Neural crest cell (in vitro differentiated cells): ENCODE measurements at places on chromosomes 16 and 17. TPM values are rescaled to one million over a fixed set of nuclear protein-coding genes. Genes with fewer than 3 reads are reported as not detected.
A peak's percentile ranks its signal among the peaks of the same experiment; 100 is the strongest.

DNA sequence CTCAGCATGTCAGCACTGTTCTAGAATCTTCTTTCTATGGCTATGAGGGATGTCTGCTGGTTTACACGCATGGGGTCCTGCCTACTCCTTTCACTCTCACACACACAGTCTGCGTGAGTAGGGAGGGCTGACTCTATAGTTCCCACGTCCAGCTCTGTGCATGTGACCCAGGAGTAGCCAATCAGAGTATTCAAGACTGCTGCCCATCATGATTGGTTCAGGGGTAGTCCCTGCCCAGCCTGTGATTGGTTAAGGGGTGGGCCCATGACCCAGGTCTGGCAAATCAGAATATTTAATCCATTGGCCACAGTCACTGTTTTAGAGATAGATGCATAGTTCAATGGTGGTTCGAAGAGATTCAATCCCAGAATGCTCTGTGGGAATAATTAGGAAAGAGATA lies 151.3 kb upstream of the IRX3 start:
- H3K36me3 ChIP-seq, result no peaks in the 10 kb centered on the region
- H3K27ac ChIP-seq, result no peak overlapping the region
- no peak overlapping the region for H3K4me3 ChIP-seq
- peaks cover 3% of the 10 kb centered on the region for H3K4me1 ChIP-seq
- peaks cover 23% of the 10 kb centered on the region for H3K27me3 ChIP-seq
- DNase-seq, result no peak

DNA sequence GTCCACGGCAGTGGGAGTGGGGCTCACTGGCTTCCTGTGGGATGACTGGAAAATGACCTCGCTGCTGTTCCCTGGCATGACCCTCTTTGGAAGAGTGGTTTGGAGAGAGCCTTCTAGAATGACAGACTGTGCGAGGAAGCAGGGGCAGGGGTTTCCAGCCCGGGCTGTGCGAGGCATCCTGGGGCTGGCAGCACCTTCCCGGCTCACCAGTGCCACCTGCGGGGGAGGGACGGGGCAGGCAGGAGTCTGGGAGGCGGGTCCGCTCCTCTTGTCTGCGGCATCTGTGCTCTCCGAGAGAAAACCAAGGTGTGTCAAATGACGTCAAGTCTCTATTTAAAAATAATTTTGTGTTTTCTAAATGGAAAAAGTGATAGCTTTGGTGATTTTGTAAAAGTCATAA lies 7.8 kb upstream of the RNF213 start:
- H3K4me3 ChIP-seq, result no peak overlapping the region
- H3K4me1 ChIP-seq, result peaks cover under 1% of the 10 kb centered on the region
- DNase-seq, result peak; percentile 38
- H3K27me3 ChIP-seq, result no peaks in the 10 kb centered on the region

- no peaks in the 10 kb centered on the region for H3K36me3 ChIP-seq
- no peak for DNase-seq
- H3K27me3 ChIP-seq, result no peaks in the 10 kb centered on the region
- H3K27ac ChIP-seq, result no peak overlapping the region
- no peak overlapping the region for H3K4me3 ChIP-seq
Observed at GRCh38 chr17:50856431-50856830, 9.7 kb downstream of the TOB1 start.

DNA sequence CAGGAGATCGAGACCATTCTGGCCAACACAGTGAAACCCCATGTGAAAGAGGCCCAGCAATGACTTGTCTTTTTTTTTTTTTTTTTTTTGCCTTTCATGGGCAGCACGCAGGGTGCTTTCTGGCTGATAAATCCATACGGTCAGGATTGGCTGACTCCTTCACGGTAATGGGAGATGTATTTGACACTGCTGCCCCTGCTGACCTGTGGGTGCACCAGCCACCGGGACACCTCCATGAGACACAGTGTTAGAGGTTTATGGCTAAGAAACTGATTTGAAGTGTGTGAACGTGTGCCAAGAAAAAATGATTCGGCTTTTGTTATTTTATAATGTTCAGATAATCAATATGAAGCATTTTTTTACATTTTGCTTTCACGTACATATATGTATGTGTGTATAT lies 48.4 kb downstream of the MAP2K6 start:
- H3K27ac ChIP-seq, result no peak overlapping the region
- no peak for DNase-seq
- no peaks in the 10 kb centered on the region for H3K36me3 ChIP-seq
- no peaks in the 10 kb centered on the region for H3K27me3 ChIP-seq

GRCh38 chr17:18946536-18946935 lies 5.4 kb upstream of the SLC5A10 start:
- no peak overlapping the region for H3K27ac ChIP-seq
- no peak for DNase-seq
- H3K27me3 ChIP-seq, result peaks cover 9% of the 10 kb centered on the region
- no peaks in the 10 kb centered on the region for H3K36me3 ChIP-seq
- H3K4me3 ChIP-seq, result no peak overlapping the region
- H3K4me1 ChIP-seq, result no peaks in the 10 kb centered on the region

DNA sequence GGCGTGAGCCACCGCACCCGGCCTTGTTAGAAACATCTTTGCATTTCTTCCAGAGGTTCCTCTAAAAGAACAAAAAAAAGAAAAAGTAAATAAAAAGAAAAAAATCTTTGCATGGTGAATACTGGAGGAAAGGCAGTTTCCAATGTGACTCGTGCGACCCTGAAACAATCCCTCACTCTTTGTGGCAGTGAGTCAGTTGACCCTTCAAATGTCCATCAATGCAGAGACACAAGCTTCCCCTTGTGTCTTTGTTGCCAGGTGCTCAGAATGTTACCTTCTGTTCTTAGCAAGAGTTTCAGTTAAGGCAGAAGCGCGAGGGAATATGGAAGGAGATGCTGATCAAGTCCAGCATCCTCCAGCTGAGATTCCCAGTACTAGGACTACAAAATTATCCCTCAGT lies 16.4 kb downstream of the CACNG4 start:
- H3K4me3 ChIP-seq, result no peak overlapping the region
- no peak for DNase-seq
- peaks cover 8% of the 10 kb centered on the region for H3K36me3 ChIP-seq
- peaks cover 2% of the 10 kb centered on the region for H3K27me3 ChIP-seq
- H3K4me1 ChIP-seq, result peaks cover 48% of the 10 kb centered on the region

DNA sequence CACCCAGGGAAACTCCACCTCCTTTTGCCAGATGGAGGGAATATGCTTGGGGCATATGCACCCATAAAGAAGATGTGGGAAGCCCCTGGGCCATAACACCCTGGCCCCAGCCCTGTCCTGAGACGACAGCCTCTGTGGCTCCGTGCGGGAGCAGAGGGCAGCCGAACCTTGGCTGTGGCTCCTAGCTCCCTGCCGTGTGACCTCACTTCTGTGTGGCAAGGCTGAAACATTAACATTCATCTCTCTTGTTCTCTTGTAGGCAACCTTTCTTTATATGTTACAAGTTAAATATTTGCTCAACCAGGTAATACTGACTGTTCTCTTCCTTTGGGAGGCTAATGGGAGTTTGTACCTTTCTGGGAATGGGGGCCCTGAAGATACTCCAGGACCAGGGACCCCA lies 17.5 kb downstream of the SLC47A1 start:
- no peak for DNase-seq
- H3K27me3 ChIP-seq, result no peaks in the 10 kb centered on the region
- no peaks in the 10 kb centered on the region for H3K36me3 ChIP-seq
- no peaks in the 10 kb centered on the region for H3K4me1 ChIP-seq
- no peak overlapping the region for H3K27ac ChIP-seq

DNA sequence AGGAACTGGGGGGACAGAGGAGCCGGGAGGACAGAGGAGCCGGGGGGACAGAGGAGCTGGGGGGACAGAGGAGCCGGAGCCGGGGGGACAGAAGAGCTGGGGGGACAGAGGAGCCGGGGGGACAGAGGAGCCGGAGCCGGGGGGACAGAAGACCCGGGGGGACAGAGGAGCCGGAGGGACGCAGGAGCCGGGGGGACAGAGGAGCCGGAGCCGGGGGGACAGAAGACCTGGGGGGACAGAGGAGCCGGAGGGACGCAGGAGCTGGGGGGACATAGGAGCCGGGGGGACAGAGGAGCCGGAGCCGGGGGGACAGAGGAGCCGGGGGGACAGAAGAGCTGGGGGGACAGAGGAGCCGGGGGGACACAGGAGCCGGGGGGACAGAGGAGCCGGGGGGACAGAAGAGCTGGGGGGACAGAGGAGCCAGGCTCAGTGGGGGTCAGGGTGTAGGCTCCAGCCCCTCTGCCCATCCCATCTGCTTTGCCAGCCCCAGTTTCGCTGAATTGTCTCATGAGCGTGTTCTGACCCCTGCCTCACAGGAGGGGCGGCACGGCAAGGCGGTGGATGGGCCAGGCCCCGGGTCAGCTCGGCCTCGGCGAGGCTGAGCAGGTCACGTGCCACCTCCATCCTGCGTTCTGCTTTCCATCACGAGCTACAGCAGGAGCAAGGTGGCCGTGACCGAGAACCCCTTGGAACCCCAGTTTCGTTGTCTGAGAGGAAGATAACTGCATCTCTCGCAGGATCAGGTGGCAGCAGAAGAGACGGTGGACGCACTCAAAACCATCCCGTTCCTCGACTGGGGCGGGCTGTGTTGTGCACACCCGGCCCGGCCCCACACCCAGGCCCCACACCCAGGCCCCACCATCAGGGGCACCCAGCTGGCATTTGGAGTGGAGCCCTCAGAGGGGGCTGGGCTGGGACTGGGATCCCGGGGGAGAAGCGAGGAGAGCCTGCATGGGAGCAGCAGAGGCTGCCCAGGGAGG lies 26.1 kb upstream of the CBFA2T3 start:
- H3K4me1 ChIP-seq, result peaks cover 10% of the 10 kb centered on the region
- H3K27me3 ChIP-seq, result peaks cover 52% of the 10 kb centered on the region
- DNase-seq, result no peak
- H3K27ac ChIP-seq, result no peak overlapping the region

GRCh38 chr17:39671651-39672521 lies 3.6 kb downstream of the PNMT start:
- peak overlapping the region; percentile 1 for H3K27ac ChIP-seq
- peaks cover 42% of the 10 kb centered on the region for H3K27me3 ChIP-seq
- no peaks in the 10 kb centered on the region for H3K36me3 ChIP-seq
- peak; percentile 27 for DNase-seq
- peaks cover 7% of the 10 kb centered on the region for H3K4me1 ChIP-seq

DNA sequence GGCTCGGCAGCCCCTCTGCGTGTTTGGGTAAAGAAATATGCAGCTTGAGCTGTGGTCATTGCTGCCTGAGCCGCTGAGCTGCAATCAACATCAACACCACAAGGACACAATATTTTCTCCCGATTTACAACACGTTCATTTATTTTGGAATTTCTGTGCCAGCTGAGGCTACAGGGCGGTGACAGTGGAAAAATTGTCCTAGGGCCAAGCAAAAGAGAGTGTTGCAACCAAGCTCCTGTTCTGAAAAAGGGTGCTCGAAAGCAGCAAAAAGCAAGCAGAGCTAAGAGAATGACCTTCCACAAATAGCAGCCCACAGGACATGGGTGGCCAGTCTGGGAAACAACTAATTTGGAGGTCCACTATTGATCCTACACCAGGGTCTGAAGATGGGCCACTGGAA lies 35.4 kb upstream of the NOG start:
- H3K36me3 ChIP-seq, result no peaks in the 10 kb centered on the region
- no peaks in the 10 kb centered on the region for H3K4me1 ChIP-seq
- H3K27me3 ChIP-seq, result no peaks in the 10 kb centered on the region
- no peak overlapping the region for H3K4me3 ChIP-seq

DNA sequence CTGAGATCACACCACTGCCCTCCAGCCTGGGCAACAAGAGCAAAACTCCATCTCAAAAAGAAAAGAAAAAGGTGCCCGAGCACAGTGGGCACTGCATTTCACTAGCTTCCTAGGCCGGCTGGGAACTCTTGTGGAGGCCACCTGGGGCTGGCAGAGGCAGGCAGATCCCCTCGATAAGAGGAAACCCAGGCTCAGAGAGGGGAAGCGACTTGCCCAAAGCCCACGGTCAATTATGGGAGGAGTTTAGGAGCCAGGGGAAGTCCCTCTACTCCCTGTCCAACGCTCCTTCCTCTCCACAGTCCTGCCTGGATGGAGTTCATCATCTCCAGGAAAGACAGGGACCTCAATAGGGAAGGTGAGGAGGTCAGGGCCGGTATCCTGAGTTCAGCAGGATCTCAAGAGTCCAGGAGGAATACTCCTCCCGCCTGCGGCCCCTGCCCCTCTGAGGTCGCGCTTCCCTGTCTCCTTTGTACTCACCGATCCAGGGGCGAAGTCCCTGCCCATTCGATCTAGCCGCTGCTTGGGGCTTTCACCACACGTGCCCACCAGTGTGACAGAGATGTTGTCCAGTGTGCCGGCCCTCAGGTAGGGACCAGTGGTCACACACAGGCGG lies 841 bp downstream of the ALOXE3 start:
- H3K27me3 ChIP-seq, result peaks cover 94% of the 10 kb centered on the region
- H3K27ac ChIP-seq, result no peak overlapping the region
- H3K4me1 ChIP-seq, result peaks cover 38% of the 10 kb centered on the region
- peaks cover 15% of the 10 kb centered on the region for H3K36me3 ChIP-seq

- no peak overlapping the region for H3K27ac ChIP-seq
- peak overlapping the region; percentile 74 for H3K4me3 ChIP-seq
- H3K27me3 ChIP-seq, result peaks cover 44% of the 10 kb centered on the region
- H3K4me1 ChIP-seq, result peaks cover 11% of the 10 kb centered on the region
- H3K36me3 ChIP-seq, result no peaks in the 10 kb centered on the region
- no peak for DNase-seq
Observed at GRCh38 chr17:15945527-15946191, 729 bp downstream of the ADORA2B start.

GRCh38 chr17:6551869-6552531 lies 4.4 kb downstream of the PITPNM3 start:
- no peak overlapping the region for H3K27ac ChIP-seq
- no peaks in the 10 kb centered on the region for H3K36me3 ChIP-seq
- no peak for DNase-seq
- peaks cover 18% of the 10 kb centered on the region for H3K4me1 ChIP-seq
- H3K4me3 ChIP-seq, result no peak overlapping the region

- no peak for DNase-seq
- peak overlapping the region; percentile 83 for H3K4me3 ChIP-seq
- peaks cover 3% of the 10 kb centered on the region for H3K4me1 ChIP-seq
- peaks cover 4% of the 10 kb centered on the region for H3K36me3 ChIP-seq
Observed at GRCh38 chr16:31487071-31487719, 4.3 kb downstream of the SLC5A2 start.

Gene ABI3
- 0.64 and 1.0 TPM in 2 replicates for total RNA-seq

Gene LPO
- total RNA-seq, result not detected in 2 replicates

Gene DYNLRB2
- not detected in 2 replicates for total RNA-seq

Gene CA4
- total RNA-seq, result 0.26 TPM in 1 of 2 replicates, not detected in the other

Gene ABCA9
- total RNA-seq, result 1.3 and 2.3 TPM in 2 replicates

Gene TBC1D10B
- total RNA-seq, result 39.7 and 45.6 TPM in 2 replicates

Gene DYNLL2
- 95.9 and 99.9 TPM in 2 replicates for total RNA-seq
